Osteoblast (primary cell): ENCODE measurements at places on chromosomes 6 and 20.
A peak's percentile ranks its signal among the peaks of the same experiment; 100 is the strongest.

DNA sequence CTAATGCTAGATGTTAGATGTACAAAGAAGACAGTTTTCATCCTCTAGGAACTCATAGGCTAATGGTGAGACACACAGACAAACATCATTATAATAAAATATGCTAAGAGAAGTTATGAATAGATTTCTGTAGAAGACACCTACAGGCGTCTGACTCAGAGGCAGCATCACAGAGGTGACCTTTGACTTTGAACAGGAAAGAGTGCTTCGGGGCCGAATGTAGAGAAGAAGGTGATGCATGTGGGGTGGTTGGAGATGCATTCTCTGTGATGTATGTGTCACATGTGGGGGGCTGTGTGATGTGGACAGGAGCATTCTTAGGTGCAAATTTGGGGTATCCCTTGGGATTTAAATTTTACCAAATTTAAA lies 6.8 kb downstream of the GUCA1A start:
- no peak for DNase-seq

- no peak for DNase-seq
These were observed 9.6 kb upstream of the BAG2 start for GRCh38 chr6:57162516-57162915.

DNA sequence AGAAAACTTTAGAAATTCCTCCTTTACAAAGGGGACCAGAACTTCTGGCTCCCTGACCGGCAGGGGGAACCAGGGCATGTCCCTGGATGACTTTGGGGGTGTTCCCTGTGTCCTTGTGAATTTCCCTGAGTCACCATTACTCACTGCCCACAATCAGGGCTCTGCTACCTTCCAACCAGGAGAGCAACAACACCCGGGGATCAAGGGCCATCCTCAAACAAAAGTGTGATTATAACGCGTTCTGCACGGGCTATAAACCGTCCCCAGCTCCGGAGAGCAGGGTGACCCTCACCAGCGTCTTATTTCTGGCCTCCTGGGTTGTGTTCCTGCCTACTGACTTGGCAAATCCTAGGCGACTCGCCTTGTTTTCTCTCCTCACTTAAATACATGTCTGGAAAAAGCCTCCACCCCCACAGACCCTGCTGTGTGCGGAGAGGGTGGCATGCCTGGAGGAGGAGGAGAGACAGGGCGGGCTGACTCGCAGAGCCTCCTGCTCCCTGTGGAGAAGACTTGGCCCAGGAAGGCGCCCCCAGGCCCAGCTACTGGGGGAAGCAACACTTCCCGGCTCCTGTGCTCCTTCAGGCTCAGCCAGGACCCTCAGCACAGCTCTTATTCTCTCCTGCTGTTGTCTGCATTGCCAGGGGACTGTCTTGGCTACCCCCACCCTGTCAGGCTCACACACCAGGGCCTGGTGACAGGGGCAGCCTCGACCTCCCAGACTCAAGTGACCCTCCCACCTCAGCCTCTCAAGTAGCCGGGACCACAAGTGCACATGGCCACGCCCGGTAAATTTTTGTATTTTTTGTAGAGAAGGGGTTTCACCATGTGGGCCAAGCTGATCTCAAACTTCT lies 54.1 kb downstream of the FGD2 start:
- DNase-seq: peak; percentile 97

GRCh38 chr6:53432318-53433161 lies 83.8 kb upstream of the ELOVL5 start:
- peak; percentile 37 for DNase-seq

DNA sequence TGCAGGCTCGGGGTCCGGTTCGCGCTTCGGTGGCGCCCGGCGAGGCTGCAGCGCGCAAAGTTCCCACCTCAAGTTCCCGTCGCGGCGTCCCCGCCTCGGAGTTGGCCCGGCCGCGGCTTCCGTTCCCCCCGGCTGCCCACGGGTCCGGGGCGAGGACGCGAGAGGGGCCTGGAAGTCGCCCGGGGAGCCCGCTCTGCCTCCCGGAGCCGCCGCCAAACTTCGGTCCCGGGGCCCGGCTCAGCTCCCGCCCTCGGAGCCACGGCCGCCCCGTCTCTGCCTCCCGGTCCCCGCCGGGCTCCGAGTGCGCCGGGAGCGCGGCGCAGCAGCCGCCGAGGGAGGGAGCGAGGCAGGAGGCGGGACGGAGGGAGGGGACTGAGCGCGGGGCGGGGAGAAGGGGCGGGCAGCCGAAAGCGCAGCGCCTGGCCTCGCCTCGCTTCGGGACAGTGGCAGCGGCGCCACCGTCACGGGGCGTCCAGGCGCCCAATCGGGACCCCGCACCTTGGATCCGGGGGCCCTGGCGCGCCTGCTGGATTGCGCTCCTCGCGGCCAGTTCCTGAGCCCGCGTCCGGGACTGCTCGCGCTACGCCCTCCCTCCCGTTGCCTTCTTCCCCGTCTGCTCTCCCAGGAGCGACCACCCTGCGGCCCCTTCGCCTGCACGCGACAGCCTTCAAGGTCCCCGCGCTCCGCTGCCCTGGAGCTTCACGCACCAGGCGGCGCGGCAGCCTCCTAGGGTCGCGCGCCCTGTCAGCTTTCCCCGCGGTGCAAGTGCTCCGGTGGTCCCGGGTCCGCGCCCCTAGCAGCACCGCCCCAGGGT lies at the start of gene KCNG1:
TSS of gene KCNG1 (minus strand) at position 305 of the 814 bp plus-strand sequence. CDS start 12,769 bp downstream, outside the sequence.
- DNase-seq: peak; percentile 99

GRCh38 chr20:53319716-53320115 lies 273.9 kb downstream of the ZNF217 start:
- no peak for DNase-seq

GRCh38 chr6:157376706-157377230 lies 4.2 kb upstream of the ZDHHC14 start:
- DNase-seq: no peak

DNA sequence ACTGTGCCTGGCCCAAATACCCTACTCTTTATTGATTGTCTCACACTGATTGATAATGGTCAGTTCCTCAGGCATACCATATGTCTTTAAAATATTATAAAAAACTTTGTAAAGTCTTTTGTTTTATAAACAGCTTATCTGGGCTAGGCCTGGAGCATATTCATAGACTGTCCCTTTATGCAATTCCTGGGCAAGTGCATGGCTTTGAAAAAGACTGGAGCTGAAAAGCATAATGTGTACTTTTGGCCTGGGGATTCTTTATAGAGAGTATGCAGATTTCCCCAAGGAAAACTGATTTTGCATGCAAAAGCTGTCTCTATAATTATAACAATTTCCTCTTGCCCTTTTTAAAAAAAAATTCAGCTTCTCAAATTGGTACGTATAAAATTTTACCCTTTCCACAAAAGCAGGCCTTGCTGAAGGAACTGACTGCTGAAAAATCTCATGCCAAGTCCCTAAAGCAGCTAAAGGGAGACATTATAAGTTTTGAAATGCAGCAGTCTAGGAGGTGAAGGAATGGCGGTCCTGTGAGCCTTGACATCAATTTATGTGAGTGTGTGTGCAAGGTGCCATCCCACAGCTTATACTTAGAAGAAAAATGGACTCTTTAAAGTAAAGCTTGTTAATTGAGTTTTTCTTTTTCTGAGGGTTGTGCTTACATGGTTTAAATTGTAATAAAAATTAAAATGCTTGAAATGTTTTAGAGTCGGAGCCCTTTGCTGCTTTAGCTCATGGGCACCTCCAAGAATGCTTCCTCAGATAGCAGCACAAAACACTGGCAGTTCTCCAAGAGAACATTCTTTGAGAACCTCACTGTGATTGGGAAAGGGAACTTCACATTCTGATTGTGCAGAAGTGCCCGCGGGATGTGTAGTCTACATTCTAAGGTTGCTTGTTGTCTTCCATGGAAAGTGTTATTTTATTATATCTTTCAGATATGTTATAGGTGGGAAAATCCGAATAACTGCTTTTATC lies 43.9 kb downstream of the PLCB4 start:
- DNase-seq: peak; percentile 77
